ENCODE measurements at places on chromosomes 2 and 18.

GRCh38 chr2:201759567-201759966 is 21.2 kb downstream of the ALS2 start:
- DNase-seq: no peak

DNA sequence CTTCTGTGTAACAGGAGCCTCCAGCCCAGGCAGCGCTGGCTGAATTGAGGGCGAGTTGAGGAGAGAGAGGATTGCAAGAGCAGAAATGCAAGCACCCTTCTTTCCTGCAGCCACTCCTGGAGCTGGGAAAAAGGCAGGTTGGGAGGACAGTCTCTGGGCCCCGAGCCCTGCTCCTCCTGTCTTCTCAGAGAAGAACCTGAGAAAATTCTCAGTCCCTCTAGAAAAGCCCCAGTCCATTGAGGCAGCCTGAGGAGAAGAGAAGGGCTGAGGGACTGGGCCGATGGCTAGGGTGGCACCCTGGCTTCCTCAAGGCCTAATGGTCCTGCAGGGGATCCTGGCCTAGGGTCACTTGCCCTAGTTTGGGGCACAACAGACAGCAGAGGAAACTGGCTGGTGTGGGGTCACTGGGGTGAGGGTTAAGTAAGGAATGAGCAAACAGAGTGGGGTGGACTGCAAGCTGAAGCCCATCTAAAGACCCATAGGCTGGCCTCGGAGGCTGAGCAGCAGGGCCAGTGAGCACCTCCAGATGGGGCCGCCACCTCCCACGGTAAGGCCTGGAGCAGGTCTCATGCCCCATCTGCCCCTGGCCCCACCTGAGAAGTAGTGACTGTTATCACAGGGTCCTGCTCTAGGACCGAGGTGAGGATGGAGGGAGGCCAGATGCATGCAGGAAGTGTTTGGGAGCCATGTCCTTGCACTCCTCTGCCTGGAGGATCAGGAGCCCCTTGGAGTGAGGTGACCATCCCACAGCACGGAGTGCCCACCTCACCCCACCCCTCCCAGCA is 12.4 kb downstream of the CIB4 start:
- DNase-seq: no peak

GRCh38 chr2:128347701-128348539 is 29.3 kb upstream of the HS6ST1 start:
- no peak for DNase-seq

DNA sequence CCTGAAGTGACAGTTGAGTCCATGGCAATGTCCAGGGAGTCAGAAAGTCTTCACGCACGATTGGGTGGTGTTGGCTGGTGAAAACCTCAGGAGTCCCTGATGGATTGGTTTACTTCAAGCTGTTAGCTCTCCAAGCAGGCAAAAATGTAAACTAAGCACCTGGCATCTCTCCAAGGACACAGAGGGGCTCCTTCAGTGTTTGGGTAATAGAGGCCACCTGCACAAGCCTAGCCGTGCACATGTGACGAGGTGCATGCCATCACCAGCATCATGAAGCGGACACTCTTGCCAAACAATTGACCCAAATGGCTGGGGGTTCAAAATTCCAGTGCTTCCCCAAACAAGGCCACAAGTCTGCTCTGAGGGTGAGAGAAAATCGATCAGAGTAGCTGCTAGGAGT is 104.7 kb upstream of the CD302 start:
- DNase-seq: no peak

- no peak for DNase-seq
These were observed 200.8 kb downstream of the TTC32 start for GRCh38 chr2:19700861-19701585.

GRCh38 chr2:85560812-85561279 is 447 bp downstream of the GGCX start:
- no peak for DNase-seq

DNA sequence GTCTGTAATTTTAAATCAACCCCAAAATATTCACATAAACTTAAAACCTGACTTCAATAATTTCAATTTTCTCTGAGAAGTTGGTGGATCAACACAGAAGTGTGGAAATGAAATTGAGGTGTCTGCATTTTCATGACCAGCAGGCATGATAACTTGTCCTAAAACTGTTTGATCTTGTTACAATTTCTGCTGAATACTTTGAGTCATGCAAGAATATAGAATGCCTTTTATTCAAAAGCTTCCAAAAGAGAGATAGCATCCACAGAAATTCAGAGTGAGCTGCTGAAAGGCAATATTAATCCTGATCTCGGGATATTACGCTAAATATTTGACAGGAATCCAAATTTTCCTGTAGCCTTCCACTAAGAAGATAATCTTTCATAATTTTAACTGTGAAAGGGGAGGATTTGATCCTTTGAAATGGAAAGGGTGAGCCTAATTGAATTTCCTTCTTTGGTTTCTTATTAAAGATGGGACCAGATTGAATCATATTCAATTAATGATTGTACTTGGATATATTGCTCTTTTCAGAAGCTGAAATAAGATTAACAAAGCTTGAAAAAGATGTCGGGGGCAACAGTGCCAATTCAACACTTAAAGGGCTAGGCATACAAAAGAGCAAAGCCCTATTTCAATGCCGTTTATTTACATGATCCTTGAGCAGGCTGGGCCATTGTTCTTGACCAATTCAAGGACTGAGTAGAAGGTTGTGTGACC is 129.3 kb downstream of the NCKAP5 start:
- DNase-seq: no peak

DNA sequence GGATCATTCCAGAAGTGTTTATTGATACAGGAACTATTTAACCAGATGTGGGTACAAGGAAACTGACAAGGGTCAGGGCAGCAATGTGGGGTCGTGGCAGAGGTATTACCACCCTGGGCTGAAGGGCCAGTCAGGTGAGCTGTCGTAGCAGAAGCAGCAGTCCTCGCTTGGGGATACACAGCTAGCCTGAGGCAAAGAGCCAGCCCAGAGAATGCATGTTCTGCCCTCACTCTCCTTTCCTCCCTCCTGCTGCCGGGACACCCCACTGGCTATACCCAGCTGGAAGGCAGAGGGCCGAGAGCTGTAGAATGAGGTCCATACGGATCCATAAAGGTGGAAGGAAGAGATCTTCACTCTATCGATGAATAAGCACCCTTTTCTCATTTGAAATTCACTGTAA is 32.2 kb upstream of the GBX2 start:
- DNase-seq: no peak

- no peak for DNase-seq
These were observed 16.4 kb downstream of the DYNAP start for GRCh38 chr18:54607213-54608027.

- DNase-seq: no peak
These were observed 24.3 kb downstream of the CERS6 start for GRCh38 chr2:168480356-168480755.

GRCh38 chr2:218230882-218231281 is 13.9 kb downstream of the ARPC2 start:
- no peak for DNase-seq

DNA sequence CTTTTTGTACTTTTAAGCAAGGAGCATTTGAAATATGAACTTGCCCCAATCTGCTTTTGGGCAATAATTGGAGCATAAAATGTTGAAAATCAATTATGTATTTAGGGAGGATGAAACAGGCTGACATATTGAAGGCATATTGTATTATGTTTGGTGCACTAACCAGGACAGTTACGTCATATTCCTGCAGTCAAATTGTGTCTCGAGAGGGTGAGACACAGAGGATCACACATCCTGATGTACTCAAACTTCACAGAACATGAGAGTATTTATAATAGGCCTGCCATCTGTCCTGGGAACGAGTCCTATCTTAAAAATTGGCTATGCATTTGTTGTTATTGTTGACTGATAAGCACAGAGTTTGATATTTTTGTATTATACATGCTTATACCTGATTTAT is 44.7 kb downstream of the TANC1 start:
- no peak for DNase-seq

- no peak for DNase-seq
These were observed 819.6 kb downstream of the TSN start for GRCh38 chr2:122575076-122575475.

- DNase-seq: no peak
These were observed 20.1 kb upstream of the MREG start for GRCh38 chr2:216033403-216033802.

DNA sequence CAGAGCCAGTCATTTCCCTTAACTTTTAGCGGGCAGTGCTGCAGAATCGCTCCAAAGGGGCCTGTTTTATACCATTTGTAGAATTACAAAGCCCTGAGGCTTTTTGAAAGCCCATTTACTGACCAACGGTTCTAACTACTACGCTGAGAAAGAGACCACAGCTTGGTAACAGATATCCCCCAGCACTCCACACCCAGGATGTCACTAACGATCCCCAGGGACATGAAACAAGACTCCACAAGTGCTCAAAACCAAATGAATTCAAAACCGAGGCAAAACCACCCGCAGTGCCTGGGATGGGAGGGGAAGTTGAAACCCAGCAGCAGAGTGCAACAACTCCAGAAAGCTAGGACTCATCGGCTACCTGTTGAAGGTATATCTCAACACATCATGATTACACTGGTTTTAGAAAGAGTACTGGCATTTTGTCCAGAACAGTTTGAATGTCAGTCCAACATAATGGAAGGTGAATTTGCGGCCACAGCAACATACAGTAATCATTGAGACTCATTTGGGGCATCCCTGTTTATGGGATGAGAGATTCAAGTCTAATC is 33.6 kb upstream of the LRP2 start:
- DNase-seq: no peak

- DNase-seq: no peak
These were observed 15.6 kb upstream of the ACTG2 start for GRCh38 chr2:73877071-73877802.

- DNase-seq: no peak
These were observed 58.8 kb downstream of the MAP4K4 start for GRCh38 chr2:101756266-101756665.

DNA sequence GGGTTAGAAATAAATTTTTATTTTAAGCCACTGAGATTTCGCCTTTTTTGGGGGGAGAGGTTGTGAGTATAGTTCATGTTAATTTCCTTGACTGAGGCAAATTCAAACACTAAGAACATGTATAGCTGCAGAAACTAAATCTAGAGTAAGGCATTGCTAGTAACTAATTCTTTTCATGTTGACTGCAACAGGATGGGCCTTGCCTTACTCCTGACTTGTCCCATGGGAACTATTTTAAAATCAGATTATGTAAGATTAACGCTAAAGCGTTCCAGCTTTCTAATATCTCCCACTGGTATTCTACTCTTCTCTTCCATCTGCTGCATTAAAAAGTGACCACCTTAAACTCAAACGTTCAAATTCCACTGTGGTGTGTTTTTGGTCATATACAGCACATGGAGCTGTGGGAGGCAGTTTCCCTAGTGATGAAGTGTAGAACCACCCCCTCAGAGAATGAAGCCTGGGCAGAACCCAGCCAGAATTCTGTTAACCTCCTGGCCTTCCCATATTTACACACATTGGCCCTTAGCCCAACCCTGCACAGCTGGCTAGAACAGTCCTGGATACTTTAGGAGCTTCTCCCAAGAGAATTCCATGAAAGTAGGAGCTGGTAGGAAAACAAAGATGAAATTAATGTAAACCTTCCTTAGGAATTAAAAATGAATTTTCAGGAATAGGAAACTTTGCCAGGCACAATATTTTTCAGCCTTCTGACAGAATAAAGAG is 687.8 kb downstream of the SLC4A3 start:
- no peak for DNase-seq

DNA sequence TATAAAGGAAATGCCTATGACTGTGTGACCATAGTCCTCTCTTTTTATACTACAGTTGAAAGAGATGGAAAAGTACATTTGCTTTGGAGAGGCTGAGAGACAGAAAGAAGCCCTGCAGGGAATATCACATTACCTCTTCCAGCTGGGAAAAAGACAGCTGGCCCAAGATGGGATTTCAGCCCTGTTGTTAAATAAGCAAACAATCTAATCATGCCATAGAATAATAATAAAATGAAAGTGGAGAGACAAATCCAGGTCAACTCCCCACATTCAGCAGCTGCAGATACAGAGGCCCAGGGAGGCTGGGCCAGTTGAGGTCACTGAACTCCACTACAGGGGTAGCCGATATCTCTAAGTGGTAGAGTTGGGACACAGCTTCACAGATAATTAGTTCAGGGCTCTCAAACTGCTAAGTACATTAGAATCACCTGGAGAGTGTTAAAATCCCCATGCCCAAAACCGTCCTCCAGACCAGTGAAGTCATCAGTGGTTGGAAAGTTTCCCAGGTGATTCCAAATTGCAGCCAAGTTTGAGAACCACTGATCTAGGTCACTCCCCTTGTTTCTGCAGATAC is 81.9 kb downstream of the MOGAT1 start:
- DNase-seq: no peak

DNA sequence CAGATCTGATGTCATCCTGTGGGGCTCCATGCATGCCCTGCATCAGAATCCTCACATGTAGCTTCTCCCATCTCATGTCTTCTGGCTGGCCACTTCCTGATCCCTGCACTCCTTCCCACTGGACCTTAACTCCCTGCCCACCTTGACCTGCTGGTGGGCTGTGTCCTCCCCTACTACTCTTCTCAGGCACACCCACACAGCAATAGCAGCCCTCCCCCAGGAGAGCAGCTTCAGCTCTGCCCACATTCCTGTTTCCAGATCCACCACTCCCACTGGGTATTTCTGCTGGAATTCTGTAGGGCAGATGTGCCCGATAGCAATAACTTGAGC is 137.0 kb upstream of the HS6ST1 start:
- no peak for DNase-seq

DNA sequence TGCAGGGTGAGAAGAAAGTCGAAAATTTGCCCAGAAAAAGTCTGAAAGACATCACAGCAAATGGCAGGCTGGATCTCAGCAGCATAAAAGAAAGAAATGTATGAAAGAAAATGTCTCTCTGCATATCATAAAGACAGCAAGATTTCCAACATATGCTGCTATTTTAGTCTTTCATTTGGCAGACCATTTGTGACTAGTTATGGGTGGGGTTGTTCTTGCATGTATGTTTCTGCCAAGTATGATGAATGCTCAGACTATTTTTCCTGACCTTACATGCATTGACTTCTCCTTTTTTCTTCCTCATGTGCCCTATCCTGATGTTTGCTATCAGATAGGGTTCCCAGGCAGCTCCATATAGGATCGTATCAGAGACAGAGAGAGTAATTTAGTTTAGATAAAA is 58.5 kb upstream of the PARD3B start:
- no peak for DNase-seq

GRCh38 chr18:78687736-78688135 is 291.9 kb upstream of the SALL3 start:
- DNase-seq: no peak

DNA sequence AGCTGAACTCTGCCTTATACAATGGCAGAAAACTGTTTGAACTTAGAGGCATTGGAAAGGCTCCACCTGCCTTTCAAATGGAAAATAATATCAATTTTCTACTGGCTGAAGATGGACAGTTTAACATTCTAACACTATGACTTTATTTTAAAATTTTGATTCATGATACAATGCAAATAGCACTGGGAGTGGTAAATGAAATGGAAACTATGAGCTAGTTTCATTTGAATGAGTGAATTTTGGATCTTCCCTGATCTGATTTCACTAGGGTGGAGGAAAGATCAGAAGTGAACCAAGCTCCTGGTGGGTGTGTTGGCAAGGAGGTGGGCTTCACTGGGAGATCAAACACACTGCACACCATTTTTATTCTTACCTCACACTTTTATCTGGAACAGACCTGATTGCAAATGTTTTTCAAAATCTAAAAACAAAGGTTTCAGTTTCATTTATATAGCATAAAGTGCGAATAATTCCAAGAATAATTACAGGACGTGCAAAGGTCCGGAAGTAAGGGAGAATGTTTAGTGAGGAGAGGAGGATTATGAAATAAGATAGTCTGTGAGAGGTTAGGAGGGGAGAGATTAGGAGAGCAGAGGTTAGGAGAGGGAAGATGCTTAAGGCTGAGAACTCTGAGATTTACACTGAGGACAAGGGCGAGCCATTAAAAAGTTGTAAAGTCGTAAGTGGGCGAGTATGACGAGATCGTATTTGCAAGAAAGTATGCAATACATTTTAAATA is 18.6 kb upstream of the MBP start:
- DNase-seq: no peak

Measured in activated CD4-positive, alpha-beta T cell treated with anti-CD3 and anti-CD28 coated beads for 1 hour (primary cell).